ENCODE measurements at places on chromosomes 16 and 17.

DNA sequence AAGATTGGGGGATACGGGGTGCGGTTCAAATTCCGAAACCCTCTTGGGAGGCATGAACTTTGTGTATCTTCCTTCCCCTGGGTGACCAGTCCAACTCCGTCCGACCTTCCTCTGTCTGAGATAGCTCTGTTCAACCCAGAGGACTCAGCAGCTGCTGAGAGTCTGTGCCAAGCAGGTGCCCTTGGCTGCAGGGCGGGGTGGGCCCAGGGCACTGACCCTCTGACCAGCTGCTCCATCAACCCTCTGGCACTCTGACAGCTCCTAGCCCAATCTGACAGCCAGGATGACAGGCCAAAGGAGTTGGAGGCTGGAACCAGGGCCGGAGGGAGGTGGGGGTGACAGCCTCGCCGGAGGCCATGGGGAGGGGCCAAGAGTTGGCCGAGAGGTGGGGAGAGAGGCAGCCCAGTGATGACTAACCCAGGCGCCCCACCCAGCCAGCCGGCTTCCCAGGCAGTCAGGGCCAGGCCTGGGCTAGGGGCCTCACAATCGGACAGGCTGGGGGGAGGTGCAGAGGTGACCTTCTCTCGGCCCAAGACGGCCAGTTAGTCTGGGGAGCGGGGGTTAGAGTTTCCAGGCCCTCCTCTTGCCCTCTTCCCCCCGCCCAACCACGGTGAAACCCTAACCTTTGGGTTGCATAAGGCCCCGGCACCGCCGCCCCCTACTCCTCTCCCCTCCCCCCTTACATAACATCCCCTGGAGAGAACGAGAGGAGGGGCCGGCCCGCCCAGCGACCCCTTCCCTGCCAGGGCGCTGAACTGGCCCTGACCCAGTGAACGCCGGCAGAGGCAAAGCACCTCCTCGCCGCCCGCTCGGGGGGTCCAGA, 5.0 kb upstream of the TLCD2 start:
- DNase-seq, result no peak

DNA sequence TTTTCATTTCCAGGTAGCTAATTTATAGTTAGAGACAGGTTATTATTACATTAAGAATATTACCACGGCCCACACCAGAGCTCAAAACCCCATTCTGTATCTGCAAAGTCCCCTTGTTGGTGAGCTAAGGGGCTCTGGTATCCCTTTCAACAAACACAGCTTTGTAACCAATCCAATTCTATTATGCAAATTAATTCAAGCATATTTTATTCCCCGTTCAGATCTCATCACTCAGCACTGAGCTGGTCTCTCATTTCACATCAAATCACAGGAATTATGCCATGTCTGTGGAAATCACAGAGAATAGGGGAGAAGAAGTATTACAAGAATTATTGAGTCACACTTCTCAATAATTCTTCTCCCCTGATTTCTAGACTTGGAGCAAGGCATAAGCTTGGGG, 111.7 kb downstream of the CDH11 start:
- no peak for DNase-seq

GRCh38 chr17:46742565-46743270, 75.8 kb downstream of the WNT3 start:
- DNase-seq, result no peak

DNA sequence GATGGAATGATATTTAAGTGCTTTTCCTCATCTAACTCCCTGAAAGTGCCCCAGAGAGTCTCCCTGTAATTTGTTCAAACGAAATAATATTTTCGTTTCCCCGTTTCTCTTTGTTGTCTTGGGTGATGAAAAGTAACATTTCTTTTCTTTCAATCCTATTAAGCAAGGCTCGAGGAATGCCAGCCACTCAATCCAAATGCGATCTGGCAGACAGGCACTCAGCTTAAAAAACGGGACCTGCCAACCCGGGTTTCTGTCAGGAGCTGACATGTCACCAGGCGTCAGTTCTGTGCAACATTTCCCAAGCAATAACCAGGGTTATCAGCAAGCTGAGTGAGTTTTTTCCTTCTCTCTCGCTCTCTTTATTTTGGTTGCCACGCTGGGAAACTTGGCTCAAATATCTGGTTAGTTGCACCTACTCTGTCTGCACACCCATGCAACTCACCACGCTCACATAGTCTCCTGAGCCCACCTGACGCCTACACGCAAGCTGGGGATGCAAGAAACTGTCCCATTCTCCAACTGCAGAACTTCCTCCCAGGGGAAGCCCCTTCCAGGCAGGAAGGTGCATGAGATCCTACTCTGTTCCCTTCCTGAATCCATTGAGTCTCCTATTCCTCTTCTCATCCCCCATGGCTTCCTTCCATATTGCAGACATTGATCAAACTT, 208.2 kb downstream of the C16orf78 start:
- no peak for DNase-seq

DNA sequence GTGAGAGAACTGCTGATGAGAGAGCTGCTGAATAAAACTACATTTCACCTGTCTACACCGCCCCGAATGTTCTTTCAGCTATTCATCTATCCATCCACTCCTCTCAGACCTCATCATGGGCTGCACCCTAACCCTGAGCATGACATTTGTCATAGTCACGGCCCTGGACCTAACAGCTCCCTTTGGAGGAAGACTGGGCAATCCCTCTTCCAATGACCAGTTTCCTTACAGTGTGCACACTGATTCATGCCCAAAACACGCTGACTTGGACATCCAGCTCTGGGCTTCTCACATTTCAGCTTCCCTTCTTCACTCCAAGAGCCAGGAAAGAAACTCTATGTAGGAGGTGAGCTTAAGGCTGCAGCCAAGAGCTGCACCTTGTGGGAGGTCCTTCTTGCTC, 41.8 kb upstream of the ARL4D start:
- no peak for DNase-seq

DNA sequence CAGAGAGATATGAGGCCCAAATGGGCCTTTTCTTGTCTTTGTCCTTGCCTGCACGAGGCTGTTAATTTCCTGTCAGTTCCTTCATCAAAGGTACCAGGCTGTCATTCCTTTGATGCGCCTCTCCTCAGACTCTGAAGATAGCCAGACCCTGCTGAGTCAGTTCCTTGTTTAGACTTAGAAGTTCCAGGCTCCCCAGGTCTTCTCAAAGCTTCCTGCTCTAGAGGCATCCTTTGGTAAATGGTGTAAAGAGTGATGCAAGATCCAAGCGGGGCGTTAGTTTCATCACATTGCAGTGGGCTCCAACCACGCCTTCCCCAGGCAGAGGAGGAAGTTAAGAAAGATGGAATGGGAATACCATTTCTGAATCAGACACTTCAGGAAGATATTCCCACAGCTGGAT, 4.0 kb upstream of the CDH11 start:
- no peak for DNase-seq

GRCh38 chr16:56199164-56199563, 7.9 kb downstream of the GNAO1 start:
- DNase-seq, result no peak

DNA sequence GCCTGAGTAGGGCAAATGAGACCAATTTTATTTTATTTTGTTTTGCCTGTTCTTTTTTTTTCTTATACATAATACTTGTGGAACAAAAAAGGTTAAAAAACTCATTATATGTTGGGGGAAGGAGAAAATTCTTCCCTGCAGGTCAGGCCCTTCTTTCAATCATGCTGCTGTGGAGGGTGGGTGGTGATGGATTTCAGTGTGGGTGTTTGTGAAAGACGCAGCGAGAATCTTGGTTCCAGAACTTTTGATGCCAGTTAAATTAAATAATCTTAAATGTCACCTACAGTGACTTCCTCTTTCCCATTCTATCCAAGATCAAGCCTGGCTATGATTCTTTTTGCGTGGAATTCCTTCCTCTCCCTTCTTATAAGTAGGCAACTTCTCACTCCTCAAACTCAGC, 595.8 kb upstream of the EEF2KMT start:
- DNase-seq, result no peak

- no peak for DNase-seq
These were observed 194.0 kb downstream of the KATNIP start for GRCh38 chr16:27743963-27744362.

GRCh38 chr16:58624209-58624608, 5.4 kb downstream of the CNOT1 start:
- DNase-seq, result no peak

- DNase-seq, result no peak
These were observed 21.2 kb upstream of the GINS2 start for GRCh38 chr16:85709766-85710585.

GRCh38 chr16:56422896-56423441, 2.4 kb downstream of the AMFR start:
- no peak for DNase-seq

DNA sequence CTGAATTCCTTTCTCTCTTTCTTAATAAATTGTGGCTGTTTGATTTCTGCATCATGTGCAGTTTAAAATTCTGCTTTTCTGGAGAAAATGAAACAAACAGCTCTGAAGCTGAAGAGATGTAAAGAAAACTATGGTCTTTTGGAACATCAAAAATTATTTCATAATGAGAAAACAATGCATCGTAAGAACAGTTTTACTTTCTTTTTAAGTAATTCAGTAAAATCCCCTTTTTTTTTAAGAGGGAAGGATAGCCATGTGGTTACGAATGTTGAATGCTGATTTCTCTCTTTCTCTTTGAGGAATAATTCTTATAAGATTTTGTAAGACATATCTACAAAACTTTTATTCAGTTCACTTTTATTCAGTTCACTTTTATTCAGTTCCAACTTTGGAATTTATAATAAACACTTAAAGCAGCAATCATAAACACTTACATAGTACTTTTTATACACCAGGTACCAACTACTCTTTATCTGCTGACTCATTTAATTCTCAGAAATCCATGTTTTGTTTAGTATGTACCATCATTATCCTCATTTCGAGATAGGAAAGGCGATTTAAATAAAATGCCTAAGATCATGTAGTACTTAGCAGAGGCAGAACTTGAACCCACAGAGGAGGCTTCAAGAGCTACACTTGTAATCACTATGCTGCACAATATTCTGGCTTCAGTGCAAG, 26.6 kb downstream of the CNTNAP4 start:
- DNase-seq, result no peak

DNA sequence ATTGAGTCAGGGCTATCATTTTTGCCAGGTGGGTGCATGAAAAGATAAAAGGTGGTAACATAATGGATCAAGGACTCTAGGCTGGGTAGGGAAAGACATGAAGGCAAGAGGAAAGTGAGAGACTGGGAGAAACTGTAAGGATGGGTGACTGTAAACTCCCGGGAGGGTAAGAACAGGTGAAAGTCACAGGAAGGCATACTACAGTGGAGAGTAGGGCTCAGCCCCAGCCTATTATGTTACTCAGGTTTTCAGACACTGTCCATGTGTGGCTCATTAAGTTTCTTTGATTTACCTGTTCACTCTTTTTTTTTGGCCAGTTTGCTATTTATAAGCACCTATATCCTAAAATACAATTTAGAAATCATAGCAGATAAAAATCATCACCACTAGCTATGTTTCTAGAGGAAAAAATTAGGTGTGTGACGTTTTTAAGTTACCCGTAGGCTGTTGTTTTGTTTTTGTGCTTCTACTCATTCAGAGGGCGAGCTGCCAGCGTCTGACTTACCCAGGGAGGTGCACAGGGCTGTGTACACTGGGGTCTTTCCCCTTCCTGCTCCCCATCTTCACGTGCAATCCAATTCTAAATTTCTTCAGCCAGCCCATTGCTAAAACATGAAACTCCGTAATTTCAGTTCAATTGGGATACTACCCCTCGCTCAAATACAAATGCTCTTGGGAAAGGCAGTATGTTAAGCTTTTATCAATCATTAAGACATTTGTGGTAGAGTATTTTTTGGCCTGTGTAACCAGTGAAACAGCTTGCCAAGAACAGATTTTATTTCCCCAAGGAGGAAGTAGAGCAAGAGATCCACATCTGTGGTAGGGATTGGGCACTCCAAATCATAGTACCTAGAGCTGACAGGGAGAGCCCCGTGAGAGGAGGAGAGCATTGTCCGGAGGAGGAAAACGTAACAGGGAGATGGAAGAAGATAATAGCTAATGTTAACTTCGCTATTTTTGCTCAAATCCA, 21.7 kb upstream of the VWA3A start:
- no peak for DNase-seq

GRCh38 chr17:44211281-44212265, 7.9 kb downstream of the UBTF start:
- DNase-seq, result no peak

DNA sequence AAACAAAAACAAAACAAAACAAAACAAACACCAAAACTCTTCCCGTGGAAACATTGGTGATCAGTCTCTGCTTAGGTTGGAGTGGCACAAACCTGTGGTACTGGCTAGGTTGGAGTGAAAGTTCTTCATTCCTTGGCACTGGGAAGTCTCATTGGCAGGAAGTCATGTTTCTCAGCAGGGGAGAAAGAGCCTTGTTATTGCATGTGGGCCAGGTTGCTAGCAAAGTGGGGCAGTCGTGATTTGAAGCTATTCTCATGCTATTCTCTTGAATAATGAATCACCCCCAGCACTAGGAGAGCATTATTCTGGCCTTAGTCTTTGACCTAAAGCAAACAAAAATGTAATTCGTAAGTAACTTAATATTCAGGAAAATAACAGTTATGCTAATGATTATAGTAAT, 24.3 kb upstream of the B4GALNT2 start:
- no peak for DNase-seq

GRCh38 chr17:63944736-63945499, 12.8 kb upstream of the CD79B start:
- DNase-seq, result no peak

GRCh38 chr17:82112914-82113311, 14.9 kb upstream of the FASN start:
- no peak for DNase-seq

GRCh38 chr16:1495889-1496262, 2.7 kb downstream of the TELO2 start:
- no peak for DNase-seq

DNA sequence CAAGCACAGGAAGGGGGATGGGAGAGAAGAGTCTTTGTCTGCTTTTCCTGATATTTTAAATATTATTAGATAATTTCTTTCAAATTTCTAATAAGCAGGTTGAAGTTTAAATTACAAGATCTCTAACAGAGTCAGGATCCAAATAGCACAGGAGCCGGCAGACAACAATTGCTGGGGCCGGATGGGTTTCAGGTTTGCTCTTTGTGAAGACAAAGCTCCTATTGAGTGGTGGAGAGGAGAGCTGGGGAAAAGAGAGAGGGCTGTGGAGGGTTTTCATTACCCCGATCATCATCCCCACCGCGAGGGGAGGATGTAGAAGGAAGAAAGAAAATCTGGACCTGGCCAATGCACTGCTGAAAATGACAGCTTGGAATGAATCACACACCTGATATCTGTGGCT, 197.3 kb downstream of the SOX9 start:
- DNase-seq, result no peak

GRCh38 chr17:26775219-26775822, 518.6 kb upstream of the WSB1 start:
- DNase-seq, result no peak
